ENCODE measurements at places on chromosomes 7 and 10.

- DNase-seq = no peak
Measured at GRCh38 chr10:104577861-104578521, 63.1 kb upstream of the SORCS3 start.

GRCh38 chr7:128893251-128894100 is 17.0 kb downstream of the KCP start:
- DNase-seq = no peak

GRCh38 chr7:123070702-123071286 is 75.3 kb upstream of the TAS2R16 start:
- no peak for DNase-seq

GRCh38 chr10:85400981-85401695 is 965.5 kb downstream of the GRID1 start:
- DNase-seq = no peak

DNA sequence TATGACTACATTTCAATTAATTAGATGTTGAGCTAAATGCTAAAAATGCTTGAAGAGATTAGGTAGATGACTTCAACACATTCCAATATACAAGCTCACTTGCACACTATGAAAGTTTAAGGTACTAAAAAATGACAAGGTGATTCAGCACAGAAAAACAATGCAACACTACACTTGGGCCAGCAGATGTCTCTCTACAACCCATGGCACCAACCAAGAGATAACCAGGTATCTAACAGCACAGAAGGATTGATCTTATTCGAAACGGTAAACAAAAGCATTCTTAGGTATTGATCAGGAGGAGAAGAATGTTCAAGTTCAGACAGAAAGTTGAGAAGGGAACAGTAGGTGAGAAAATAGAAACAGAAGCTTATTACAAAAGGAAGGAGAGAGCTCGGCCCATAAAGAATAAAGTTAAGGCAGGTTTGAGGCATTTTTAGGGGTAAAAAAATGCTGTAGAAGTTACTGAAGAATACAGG is 248.2 kb upstream of the KLF14 start:
- DNase-seq = no peak

- DNase-seq = no peak
Measured at GRCh38 chr7:32047801-32048200, 22.4 kb downstream of the PDE1C start.

DNA sequence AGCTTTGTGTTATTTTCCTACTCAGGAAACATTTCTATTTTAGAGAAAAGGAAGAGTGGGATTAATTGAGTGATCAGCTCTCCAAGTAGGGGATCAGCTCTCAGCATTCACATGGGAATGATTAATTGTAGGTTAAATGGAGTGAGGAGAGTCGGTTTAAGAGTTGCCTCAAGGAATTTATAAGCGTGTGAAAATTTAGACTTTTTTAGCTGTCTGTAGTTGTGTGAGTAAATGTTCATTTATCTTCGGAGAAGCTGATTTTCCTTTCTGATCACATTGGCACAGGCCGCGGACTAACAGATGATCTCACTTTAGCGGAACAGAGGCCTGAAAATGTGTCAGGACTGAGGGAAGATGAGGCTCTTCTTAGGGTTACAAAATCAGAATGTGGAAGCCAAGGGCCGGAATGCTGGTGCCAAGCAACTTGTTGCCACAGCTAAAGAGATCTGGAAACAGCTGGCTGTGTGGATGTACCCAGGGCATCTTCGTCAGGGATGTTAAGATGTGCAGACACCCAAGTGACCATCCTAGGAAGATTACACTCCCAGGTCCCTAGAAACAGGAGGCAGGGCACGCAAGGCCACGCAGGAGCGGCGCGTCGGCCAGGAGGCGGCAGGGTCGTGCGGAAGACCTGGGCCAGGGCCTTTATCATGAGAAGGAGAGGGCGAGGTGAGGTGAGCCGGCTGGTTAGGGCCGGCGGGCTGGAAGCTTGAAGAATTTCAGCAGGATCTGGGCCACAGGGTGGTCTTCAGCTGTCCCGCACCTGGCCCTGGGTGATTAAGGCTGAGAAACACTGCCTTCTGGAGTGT is 35.1 kb upstream of the TTYH3 start:
- no peak for DNase-seq

DNA sequence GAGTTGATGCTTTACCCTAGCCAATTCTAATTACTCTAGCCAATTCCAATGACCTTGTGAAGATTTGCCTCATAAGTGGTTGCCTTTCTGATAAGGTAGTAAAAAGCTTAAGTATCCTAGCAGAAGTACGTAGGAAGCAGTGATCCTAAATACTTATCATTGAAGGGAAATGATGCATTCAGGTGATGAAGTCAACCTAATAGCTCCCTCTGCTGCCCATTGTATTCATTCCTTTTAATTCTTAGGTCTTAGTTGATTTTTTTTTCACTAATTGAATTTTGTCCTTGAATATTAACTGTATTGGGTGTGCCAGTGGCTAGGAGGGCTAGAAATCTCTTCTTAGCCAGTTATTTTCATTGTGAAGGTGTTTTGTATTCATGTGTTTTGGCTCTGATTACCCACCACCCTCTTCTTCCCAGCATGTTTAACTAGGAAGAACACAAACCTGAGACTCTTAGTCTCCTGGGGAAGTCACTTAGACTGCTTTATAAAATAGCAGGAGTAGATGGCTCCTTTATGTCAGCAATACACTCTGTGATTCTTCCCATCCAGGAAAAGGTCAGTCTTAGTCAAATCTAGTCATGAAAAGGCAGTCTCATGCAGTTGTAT is 46.3 kb downstream of the PLEKHA8 start:
- DNase-seq = no peak

DNA sequence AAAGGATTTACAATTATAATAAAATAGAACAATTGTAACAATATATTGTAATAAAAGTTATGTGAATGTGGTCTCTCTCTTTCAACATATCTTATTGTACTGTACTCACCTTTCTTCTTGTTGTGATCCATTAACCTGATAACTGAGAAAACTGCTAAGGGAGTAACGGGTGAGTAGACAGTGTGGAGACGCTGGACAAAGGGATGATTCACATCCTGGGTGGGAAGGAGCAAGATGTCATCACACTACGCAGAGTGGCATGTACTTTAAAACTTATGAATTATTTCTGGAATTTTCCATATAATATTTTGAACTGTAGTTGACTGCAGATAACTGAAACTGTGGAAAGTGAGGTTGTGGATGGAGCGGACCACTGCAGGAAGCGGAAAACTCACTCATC is 91.2 kb upstream of the PLPP4 start:
- DNase-seq = no peak

DNA sequence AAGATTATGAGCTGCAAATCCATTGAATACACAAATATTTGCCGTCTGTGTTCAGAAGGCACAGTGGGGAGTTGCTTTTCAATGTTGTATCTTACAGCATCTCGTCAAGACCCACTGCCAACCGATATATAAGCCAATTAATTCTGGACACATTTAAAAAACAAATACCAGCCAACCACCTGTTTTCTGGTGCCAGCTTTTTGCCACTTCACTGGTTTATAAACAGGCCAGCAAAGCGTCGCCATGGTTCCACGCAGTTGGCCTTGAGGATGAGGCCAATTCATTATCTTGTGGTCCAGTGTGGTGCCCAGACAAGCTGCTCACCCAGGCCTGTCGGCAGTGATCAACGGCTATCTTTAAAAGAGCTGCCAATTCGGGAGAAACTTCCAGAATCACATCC is 321.0 kb downstream of the TCERG1L start:
- DNase-seq = no peak

DNA sequence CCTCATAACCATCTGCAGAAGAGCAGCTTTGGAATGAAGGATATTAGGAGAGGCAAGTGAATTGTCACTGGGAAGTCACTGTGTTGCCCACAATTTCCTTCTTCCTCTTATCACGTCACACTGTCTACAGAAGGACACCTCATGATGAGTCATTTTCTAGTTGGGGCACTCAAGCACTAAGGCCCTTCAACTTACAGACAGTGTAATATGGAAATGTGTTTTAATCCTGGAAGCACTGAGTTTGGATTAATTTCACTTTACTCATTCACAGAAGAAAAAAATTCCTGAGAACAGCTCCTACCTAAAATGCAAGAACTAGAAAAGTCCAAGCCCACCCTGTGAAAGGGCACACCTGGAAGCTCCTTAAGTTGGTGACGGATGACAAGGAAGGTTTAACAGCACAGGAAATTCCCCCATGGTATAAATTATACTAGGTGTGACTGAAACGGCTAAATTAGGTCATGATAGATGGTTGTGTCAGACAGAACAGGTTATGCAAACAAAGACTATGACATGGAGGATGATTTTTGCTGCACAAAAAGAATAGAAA is 56.6 kb downstream of the PARD3 start:
- DNase-seq = no peak

DNA sequence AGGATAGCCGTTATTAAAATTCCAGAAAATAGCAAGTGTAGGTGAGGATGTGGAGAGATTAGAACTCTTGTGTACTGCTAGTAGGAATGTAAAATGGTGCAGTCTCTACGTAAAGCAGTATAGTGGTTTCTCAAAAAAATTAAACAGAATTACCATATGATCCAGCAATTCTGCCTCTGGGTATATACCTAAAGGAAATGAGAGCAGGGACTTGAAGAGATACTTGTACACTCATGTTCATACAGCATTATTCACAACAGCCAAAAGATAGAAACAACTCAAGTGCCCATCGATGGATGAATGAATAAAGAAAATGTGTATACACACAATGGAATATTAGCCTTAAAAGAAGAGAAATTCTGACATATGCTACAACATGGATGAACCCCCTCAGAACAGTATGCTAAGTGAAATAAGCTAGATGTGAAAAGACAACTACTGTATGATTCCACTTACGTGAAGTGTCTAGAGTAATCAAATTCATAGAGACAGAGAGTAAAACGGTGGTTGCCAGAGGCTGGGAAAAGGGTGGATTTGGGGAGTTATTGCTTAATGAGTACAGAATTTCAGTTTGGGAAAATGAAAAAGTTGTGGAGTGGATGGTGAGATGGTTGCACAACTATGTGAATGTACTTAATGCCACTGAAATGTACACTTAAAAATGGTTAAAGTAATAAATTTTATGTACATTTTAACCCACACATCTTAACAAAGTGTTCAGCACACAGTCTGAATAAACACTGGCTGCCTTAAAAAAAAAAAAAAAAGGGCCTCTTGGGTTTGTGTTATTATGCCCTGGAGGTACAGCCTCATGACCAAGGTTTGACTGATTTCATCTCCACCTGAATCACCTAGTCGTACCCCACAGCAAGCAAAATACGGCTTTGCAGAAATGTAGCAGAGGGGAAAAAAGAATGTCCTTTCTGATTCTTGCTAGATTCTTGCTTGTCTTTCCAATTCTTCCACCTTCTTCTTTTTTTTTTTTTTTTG is 26.2 kb downstream of the BUB3 start:
- DNase-seq = no peak

GRCh38 chr7:16428672-16429071 is 7.3 kb upstream of the CRPPA start:
- DNase-seq = no peak

DNA sequence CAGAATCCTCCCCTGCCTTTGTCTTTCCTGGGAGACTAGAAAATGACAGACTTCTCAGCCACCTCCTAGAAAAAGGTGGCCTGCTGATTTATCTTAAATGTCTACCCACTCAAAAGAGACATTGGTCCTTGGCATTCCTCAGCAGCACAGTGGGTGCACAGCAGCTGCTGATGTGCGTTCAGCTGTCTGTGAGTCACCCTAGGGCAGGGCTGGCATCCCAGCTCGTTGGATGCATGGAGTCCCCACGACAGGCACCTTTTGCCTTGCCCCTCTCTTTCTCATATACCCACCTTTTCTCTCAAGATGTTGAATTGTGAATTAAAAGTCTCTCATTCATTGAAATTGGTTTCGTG is 113.0 kb downstream of the DOCK1 start:
- DNase-seq = no peak

- DNase-seq = no peak
Measured at GRCh38 chr7:27302590-27302989, 60.0 kb downstream of the EVX1 start.

DNA sequence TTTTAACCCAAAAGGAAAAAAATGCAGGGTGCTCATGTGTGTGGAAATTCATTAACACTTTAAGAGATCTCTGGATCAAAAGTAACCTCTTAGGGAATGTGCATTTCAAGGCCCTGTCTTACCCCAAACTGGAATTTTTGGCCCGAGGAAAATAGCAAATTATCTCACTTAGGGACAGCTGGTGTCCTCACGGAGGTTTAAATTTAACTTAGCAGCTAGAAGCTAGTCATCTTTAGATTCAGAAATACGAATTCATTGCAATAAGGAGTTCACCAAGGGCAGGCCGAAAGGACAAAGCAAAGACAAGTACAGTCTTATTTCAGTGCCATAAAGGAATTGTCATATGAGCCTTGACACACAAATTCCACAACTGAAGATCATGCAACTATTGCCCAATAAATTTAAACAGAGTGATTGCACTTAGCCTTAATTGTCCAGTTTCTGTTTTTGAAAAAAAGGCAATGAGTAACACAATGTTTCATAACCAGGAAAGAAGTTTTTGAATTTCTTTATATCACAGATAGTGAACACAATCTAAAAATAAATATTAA is 22.4 kb upstream of the SEMA3C start:
- DNase-seq = no peak

DNA sequence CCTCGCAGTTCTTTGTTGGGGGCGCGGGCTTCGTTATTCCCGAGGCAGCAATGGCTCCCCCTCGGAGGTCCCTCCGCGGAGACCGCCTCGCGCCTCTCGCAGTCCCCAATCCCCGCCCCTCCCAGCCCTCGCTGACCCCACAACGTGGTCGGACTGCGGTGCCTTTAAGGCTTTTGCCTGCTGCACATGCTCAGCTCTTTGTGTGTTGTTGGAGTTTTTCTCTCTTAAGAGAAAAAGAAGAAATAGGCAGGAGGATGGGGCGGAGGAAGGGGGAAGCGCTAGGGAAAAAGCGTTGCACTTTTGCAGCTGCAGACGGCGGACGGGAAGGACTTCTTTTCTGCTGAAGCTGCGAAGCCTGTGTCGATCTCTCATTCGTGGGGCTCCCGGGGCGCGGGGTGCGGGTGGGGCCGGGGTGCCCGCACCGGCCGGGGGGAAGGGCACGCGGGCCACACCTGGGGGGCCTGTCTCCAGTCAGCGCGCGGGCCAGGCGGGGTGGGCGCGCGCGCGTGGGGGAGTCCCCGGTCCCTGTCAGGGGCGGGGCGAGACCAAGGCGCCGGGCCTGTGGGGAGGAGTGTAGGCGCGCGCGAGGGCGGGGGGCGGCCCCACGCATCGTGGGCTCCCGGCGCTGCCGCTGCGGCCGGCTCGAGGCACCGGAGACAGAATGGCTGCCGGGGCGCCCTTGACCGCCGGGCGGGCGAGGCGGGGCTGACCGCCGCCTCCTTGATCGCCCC is 445 bp upstream of the ATRNL1 start:
- DNase-seq = no peak

GRCh38 chr10:24958721-24959381 is 6.4 kb upstream of the PRTFDC1 start:
- no peak for DNase-seq

DNA sequence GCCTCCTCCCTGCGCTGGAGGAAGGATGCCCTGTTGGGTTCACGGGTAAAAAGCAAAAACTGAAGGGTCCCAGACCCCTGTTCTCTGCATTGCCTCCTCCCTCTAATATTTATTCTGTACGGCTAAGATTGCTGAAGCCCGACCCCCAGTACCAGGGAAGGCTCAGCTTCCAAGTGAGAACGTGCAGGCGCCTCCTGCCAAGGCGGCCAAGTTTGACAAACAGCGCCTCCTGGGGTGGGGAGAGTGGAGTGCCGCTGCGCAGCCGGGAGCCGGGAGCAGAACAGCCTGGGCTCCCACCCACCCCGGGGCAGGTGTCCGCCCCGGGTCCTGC is 4.7 kb upstream of the EBF3 start:
- DNase-seq = no peak

- no peak for DNase-seq
Measured at GRCh38 chr7:131898418-131898817, 342.0 kb upstream of the PODXL start.
